ENCODE measurements at places on chromosomes 1 and 21.
A peak's percentile ranks its signal among the peaks of the same experiment; 100 is the strongest.

DNA sequence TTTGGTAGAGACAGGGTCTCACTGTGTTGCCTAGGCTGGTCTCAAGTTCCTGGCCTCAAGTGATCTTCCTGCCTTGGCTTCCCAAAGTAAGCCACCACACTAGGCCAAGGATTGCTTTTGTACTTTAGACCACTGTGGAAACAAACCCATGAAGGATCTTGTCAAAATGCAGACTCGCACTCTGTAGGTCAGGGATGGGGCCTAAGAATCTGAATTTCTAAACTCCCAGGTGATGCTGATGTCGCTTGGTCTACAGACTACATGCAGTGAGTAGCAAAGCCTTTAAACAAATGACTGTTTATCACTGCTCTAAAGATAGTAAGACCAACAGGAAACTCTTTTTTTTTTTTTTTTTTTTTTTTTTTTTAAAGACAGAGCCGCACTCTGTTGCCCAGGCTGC lies 54.1 kb upstream of the MUTYH start:
- no peak for DNase-seq

DNA sequence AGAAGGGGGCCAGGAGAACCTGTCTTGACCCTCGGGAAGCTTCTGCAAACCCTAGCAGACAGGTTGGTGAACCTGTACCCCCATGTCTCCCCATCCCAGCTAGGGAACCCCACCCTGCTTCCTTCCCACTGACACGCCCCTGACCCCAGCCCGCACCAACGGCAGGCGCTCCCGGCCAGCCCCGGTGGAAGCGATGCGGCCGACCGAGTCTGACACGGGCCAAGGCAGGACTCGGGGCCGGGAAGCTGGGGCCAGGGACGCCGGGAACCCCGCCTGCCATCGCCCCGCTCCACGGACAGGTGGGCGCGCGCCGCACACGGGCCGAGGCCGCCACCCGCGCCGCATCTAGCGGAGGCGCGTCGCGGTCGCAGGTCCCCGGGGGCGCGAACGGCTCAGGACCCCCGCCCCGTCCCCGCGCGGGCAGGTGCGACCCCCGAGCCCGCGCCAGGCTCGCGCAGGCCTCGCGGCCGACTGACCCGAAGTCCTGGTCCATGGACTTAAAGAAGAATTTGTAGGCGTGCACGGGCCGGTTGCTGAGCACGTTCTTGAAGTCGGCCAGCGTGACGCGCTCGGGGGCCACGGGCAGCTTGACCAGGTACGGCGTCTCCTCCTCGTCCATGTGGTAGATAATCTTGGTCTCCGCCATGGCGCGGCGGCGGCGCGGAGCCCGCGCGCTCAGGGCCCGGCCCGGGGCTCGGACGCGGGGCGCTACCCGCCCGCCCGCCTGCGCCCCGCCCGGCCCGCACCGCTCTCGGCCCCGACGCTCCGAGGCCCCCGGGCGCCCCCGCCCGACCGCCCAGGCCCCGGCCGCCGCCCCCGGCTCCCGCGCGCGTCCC lies 580 bp downstream of the DVL1 start:
- peak; percentile 76 for DNase-seq

- no peak for DNase-seq
Observed at GRCh38 chr21:31251686-31252085, 92.4 kb downstream of the TIAM1 start.

GRCh38 chr1:41152622-41153044 lies 89.5 kb downstream of the SCMH1 start:
- peak; percentile 63 for DNase-seq

DNA sequence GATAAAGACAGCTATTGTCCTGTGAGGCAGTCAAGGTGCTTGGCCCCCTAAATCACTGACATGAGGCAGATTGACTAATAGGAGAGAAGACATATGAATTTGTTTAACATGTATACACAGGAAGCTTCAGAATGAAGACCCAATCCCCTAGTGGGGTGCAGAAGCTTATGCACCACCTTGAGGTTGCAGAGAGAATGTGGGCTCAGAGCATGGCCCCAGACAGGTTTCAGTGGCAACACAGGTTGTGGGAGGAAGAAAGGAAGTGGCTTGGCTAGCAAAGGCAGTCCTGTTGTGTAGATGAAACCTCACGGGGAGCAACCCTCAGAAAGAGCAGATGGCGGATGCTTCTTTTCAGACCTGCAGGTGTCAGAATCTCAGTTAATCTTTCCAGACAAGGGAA lies 37.0 kb upstream of the PARP1 start:
- DNase-seq, result peak; percentile 58

Measured in small intestine (tissue), 16 donors.